Testis (tissue), 5 donors: ENCODE measurements at places on chromosomes 2 and 18.

DNA sequence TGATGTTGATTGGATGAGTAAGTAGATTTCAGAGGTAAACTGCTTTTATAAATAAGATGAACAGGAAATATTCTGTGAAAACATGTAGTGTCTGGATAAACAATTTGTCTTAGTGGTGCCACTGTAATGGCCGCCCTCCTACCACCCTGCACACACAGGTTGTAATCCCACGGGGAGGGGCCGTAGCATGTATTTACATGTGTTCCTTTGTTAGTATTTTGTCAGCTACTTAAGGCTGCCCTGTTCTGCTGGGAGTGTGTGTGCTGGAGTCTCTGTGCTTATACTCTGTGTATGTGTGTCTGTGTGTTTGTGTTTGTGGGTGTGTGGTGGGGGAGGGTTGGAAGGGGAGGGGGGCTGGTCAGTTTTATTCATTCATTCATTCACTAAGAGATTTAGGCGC, 5.1 kb downstream of the TSHZ1 start:
- no peak for DNase-seq

GRCh38 chr2:55951533-55951932, 28.0 kb upstream of the EFEMP1 start:
- no peak for DNase-seq

GRCh38 chr18:49020129-49020528, 69.4 kb upstream of the SMAD7 start:
- no peak for DNase-seq

- no peak for DNase-seq
Observed at GRCh38 chr2:198236338-198236737, 431.9 kb downstream of the PLCL1 start.

DNA sequence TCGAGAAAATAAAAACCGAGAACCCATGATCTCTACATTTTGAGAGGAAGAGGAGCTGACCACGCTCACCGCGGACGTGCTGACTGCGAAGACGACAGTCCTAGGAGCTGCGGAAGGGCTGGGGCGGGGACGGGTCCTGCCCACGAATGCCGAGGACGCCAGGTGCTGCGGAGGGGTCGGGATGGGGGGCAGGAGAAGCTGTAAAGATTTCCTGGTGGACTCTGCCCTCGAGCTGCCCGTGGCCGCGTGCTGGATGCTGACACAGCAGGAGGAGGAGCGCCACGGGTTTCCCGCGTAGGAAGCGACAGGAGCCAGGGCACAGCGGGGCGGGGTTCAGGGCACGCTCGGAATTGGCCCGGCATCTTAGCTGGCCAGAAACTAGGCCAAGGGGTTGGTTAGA, 22.2 kb downstream of the ZSCAN30 start:
- peak; percentile 33 for DNase-seq

- DNase-seq, result no peak
Observed at GRCh38 chr2:182077023-182077422, 91.4 kb downstream of the PPP1R1C start.

DNA sequence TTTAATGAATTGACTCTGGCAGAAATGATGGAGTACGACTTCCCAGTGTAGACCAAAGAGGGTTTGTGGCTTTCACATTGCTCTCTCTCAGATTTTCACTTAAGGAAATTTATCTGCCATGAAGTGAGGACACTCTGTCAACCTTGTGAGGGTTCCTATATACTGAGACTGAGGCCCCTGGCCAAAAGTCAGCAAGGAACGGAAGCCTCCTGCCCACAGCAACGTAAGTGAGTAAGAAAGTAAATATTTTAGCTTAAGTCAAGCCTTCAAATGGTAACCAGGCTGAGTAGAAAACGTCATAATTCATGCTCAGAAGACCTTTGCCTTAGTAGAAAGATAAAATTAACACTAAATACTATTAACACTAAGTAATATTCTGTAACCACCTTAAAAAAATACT, 1080.5 kb upstream of the ACVR2A start:
- DNase-seq, result no peak

DNA sequence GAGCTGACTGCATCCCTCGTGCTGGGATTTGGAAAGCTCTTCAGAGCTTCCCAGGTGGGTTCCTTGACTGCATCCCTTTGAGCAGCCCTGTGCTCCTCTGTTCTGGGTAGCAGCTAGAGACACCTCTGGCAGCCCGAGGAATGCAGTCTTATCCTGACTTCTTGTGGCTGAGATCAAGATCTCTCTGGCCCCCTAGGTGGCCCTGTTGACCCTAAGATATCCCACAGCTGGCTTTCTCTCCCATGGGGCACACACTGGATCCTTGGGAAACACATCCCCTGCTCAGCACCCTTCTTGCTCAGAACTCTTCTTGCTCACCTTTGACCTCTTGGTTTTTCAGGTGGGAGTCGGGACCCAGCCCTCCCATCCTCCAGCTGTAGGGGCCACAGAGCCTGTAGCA, 237.2 kb downstream of the TSN start:
- DNase-seq, result no peak

- DNase-seq, result no peak
Observed at GRCh38 chr2:38148501-38148900, 72.5 kb upstream of the CYP1B1 start.

DNA sequence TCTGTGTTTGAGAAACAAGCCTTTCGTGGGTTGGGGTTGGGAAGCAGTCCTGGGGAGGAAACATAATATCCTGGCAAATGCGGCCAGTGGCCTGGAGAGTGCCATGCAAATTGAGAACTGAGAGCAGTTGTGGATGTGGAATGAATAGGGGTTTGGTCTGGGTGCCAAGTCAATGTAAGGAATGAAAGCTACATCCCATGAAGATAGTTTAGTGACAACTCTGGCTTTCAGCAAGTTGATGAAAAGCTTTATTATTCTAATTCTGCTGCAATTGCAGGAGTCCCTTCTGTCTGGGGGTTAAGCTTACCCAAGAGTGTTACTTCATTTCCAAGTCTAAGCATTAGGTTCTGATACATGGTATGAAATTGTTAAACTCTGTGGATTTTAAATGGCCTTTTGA, 771.6 kb downstream of the DPP10 start:
- no peak for DNase-seq

- no peak for DNase-seq
Observed at GRCh38 chr2:17899871-17900270, 21.4 kb downstream of the KCNS3 start.

GRCh38 chr2:207279520-207279919, 113.8 kb upstream of the KLF7 start:
- no peak for DNase-seq

- DNase-seq, result no peak
Observed at GRCh38 chr2:105708697-105709096, 36.0 kb upstream of the NCK2 start.

- DNase-seq, result no peak
Observed at GRCh38 chr2:128577141-128577930, 258.7 kb upstream of the HS6ST1 start.

GRCh38 chr2:106269591-106270291, 75.6 kb upstream of the UXS1 start:
- peak; percentile 61 for DNase-seq

DNA sequence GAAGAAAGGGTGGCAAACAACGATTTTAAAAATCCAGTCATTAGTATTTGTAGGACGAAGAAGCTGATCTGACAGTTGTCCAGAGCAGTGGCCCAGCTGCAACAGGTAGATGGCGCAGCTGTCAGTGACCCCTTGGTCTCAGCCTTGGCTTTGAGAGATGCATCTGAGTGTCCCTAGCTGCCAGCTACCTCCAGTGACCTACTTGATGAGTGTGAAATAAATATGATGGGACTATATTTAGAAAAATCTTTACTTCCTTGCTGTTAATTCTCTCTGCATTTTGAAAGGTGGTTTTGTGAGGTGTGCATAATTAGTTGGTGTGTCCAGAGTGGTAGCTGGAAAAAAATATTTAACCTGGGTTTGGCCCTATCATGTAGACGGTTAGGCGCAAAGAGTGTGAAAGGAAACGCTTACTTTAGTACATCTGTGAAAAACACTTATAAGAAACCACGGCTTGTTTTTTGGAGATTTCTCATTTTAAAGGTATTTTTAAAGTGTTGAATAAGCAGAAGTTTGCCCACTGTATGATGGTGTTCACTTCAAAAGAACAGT, 963 bp downstream of the INPP1 start:
- peak; percentile 77 for DNase-seq

DNA sequence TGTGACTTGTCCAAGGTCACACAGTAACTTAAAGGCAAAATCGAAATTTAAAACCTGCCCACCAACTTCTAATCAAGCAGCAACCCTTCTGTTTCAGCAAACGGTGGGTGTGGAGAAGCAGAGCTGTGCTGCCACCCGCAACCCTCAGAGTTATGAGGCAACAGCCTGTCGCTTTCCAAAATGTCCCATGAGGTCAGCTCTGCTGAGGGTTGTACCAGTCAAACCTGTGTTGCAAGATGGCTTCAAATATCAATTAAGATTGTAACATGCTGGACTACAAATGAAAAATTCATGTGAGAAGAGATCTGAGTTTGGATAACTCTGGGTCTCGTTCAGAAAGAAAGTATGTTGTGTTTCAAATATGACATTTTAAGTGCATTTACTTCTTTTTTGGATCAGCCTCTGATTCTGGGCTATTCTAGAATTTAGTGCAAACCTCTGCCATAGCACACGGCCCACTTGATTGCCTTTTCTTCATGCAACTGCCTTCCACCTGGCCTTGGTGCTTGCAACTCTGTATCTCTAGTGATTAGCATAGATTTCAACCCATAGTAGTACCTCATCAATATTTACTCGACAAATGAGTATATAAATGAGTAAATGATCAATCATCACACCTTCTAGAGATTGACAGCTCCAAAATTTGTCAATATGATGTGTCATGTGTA, 69.3 kb downstream of the TIMM21 start:
- DNase-seq, result no peak

DNA sequence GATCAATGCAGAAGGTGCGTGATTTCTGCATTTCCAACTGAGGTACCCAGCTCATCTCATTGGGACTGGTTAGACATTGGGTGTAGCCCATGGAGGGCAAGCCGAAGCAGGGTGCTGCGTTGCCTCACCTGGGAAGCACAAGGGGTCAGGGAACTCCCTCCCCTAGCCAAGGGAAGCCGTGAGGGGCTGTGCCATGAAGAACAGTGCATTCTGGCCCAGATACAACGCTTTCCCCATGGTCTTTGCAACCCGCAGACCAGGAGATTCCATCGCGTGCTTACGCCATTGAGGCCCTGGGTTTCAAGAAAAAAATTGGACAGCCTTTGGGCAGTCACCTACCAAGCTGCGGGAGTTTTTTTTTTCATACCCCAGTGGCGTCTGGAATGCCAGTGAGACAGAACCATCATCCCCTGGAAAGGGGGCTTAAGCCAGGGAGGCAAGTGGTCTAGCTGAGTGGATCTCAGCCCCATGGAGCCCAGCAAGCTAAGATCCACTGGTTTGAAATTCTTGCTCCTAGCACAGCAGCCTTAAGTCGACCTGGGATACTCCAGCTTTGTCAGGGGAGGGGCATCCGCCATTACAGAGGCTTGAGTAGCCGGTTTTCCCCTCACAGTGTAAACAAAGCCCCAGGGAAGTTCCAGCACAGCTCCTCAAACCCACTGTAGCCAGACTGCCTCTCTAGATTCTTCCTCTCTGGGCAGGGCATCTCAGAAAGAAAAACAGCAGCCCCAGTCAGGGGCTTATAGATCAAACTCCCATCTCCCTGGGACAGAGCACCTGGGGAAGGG, 21.7 kb downstream of the TFPI start:
- no peak for DNase-seq

DNA sequence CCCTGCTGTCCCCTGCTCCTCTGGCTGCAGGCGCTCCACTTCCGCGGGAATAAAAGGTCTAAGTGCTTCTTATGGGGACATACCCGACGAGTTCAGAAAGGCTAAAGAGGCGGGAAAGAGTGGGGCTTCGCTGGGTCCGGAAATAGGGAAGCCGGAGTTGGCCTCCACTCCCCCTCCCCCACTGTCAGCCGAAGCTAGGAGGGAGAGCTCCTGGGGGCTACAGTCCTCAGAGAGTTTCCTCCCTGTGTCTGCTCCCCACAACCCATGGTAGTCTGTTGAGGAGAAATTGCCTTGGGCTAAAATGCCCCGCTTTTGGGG, 7.2 kb downstream of the GAD1 start:
- no peak for DNase-seq

DNA sequence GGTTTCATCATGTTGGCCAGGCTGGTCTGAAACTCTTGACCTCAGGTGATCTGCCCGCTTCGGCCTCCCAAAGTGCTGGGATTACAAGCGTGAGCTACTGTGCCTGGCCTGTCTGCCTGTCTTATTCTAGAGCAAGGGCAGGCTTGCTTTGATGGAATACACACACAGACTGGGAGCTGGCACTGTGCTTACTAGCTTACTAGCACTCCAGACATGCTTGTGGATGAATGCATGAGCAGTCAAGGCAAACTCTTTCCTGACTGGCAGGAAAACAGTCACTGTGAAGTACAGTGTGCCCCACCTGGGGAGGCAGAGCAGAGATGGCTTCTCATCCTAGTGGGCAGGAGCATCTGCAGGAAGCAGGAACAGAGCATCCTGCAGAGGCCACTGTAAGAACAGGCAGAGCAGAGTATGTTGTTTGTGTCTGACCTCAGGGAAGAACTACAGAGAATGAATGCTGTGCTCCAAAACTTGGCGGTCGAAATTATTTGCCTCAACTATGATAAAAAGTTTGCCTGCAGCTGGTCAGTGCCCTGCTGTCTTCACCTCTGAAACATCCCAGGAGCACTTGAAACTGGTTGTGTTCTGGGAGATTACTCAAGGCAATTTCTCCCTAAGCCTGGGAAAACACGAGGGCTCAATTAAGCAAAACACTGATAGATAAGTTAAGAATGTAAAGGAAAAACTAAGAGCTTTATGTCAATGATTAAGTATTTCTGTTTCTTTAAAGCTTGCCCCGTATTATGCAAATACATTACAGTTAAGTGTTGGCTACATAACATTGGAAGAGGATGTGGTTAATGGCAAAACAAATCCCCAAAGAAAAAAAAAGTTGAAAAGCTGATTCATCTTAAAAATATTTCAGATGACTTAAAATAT, 102.4 kb downstream of the VAPA start:
- no peak for DNase-seq

DNA sequence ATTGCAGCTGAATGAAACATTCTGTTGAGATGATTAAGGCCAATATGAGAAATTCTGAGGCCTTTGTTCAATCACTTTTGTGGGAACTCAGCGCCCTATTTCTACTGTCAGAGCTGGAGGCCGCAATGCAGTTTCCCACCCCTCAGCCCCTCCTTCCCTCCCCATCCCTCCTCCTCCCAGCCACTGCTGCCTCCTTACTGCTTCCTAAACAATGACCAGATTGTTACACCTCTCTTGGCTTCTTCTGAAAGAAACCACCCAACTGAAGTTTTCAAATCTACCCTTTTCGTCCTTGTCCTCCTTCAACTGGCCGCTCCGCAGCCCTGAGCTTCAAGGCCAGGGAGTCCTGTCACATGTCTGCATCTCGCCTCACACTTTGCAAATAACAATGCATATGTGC, 36.7 kb upstream of the MAPK4 start:
- peak; percentile 65 for DNase-seq

- DNase-seq, result peak; percentile 65
Observed at GRCh38 chr2:119464981-119465380, 33.3 kb downstream of the TMEM37 start.

GRCh38 chr18:32138332-32138982, 46.8 kb downstream of the RNF138 start:
- no peak for DNase-seq

DNA sequence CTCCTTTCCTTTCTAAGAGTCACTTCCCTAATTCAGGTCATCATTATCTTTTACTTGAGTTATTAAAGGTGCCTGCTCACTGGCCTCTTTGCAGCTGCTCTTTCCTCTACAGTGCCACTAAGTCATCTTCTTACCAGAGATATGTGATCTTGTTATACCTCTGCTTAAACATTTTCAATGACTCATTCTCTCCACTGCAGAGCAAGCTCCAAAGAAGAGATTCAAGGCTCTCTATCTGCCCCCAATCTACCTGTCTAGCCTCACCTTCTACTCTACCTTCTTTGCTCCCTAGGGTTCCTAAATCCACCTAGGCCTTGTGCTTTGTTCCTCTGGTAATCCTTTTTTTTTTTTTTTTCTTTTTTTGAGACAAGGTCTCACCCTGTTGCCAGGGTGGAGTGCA, 3.1 kb downstream of the ARHGEF33 start:
- DNase-seq, result no peak
